Activated T-cell treated with anti-CD3 and anti-CD28 coated beads, Interleukin-2, amount 50 U/mL, for 4 hours (primary cell): ENCODE measurements at places on chromosomes 1 and 21.

- DNase-seq = peak; percentile 22
Measured at GRCh38 chr1:207997486-207998268, 86.8 kb upstream of the CD34 start.

- DNase-seq = no peak
Measured at GRCh38 chr21:9838738-9839642, 682.4 kb upstream of the TPTE start.

DNA sequence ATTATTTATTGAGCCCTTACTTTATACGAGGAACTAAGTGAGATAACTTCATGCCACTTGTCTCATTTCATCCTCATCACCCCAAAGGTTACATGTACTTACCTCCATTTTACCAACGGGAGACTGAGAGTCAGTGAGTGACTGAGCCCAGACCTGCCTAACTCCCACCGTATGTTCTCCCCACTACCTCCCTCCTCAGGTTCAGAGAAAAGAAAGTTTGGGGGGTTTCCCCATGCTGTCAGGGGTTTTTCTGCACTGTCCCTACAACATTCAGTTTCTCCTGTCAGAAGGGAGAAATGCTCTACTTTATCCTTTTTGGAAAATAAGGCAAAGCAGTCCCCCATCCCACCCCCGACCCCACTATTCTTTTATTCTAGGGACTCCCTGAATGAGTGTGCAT is 32.9 kb downstream of the FAM78B start:
- no peak for DNase-seq

- no peak for DNase-seq
Measured at GRCh38 chr1:245493029-245493428, 338.2 kb downstream of the KIF26B start.

DNA sequence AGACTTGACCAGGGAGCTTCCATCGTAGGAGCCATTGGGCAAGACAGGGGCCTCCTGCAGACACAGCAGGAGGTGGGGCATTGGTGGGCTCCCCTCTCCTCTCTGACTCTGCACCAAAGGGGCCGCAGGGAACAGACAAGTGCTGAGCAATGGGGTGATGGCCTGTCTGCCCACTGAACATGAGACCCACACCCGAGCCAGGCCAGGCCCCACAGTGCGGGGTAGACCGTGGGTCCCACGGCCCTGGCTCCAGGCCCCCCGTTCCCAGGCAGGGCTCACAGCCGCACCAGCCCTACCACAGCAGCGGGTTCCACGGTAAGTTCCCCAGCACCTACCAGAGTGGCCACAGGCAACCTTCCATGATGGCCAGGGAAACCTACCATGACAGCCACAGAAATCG is 45.9 kb downstream of the CHD5 start:
- DNase-seq = no peak

GRCh38 chr1:14875524-14876509 is 277.3 kb downstream of the KAZN start:
- DNase-seq = no peak

DNA sequence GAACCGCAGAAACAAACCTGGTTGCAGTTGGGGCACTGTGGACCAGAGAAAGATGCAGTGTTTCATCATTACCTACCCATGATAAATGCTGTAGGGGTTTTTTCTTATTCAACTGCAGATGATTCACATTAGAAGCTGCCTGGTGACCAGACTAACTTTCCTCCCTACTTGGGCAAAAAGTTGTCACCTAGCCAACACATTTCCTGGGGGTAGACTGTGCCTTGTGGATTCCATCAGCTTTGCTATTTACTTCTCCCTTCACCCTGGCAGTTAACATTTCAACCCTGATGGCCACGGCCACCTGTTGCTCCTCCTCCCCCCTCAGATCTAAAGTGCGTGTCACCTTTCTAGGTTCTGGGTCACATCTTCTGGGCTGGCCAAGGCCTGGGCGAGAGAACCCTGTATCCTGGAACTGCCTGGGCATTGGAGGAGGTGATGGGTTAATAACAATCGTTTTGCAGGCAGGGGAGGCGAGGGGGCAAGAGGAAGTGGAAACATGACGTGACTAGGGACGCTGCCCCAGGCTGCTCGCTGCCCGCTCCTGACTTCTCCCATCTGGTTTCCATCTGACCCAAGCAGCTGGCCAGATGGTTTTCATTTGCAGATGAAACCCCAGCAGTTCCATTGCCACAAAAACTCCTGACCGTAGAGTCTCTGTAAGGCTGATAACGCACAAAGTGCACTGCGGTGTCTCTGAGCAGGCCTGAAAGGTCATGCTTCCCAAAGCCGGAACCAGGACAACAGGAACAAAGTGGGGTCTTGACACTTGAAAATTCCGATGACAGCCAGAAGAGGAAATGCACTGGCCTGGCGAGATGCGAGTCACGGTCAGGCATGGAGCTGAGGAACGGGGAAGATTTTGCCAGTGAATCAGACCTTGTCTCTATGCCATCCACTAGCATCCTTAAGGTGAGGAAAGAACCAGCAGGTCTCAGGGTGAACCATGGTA is 36.6 kb downstream of the CAPZB start:
- no peak for DNase-seq

- peak; percentile 8 for DNase-seq
Measured at GRCh38 chr1:223628233-223629125, 37.0 kb downstream of the CAPN8 start.

DNA sequence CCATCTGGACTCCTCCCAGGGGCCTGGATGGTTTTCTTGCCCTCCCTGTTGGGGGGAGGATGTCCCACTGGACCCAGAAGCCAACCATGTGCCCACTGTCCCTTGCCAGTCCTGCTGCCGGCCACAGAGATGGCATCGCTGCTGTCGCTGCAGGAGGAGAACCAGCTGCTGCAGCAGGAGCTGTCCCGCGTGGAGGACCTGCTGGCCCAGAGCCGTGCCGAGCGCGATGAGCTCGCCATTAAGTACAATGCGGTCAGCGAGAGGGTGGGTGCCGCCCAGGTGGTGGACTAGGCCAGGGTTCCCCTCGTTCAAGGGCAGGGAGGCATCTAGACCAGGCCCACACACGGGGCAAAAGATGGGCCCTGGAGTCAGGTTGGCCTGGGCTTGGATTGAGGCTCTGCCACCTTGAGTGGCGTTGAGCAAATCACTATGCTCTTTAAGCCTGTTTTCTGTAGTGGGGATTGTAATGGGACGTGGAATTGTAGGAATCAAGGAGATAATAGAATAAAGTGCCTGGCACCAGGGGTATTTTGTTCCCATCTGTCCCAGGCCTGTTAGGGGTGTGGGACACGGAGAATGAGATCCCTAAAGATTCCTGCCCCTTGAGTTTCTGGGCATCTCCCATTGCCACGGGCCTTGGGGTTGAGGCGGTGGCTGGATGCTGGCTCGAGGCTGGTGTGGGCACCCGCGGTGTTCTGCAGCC is 2.6 kb downstream of the CROCC start:
- DNase-seq = no peak

DNA sequence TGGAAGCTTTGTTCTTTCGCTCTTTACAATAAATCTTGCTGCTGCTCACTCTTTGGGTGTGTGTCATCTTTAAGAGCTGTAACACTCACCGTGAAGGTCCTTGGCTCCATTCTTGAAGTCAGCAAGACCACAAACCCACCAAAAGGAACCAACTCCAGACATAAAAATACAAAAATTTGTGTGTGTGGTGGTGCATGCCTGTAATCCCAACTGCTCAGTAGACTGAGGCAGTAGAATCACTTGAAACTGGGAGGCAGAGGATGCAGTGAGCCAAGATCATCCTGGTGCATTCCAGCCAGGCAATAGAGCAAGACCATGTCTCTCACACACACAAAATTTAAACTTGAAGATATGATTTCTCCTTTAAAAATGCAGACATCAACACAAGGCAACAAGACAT is 1431.7 kb upstream of the B3GALT2 start:
- DNase-seq = no peak

DNA sequence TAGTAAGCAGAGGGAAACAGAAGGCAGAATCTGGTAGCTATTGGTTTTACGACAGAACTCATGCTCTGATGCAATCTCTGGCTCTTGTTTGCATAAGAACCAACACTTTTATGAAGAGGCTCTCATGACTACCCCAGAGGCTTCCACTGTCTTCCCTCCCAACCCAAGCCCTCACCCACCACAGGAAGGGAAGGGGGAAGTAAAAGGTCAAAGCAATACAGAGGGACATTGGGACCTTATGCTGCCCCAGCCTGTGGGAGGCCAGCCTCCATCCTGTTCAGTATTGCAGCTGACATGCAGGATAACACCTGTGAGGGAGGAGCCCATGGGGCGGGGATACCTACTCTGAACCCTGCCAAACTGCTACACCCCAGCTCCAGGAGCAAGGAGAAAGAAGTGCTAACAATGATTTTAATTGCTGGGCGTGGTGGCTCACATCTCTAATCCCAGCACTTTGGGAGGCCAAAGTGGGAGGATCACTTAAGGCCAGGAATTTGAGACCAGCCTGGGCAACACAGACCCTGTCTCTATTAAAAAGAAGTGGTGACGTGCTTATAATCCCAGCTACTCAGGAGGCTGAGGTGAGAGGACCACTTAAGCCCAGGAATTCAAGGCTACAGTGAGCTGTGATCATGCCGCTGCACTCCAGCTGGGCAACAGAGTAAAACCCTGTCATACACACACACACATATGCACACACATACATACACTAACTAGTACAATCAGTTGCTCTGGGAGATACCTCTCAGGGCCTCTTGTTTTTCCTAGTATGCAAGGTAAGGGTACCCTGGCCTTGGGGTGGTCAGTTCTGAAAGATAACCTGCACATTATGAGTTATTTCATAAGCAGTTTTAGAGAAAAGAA is 9.5 kb downstream of the MR1 start:
- DNase-seq = no peak

- no peak for DNase-seq
Measured at GRCh38 chr21:35678393-35678792, 381.9 kb downstream of the SETD4 start.

GRCh38 chr1:26540351-26540750 is 10.8 kb downstream of the RPS6KA1 start:
- DNase-seq = no peak

- DNase-seq = no peak
Measured at GRCh38 chr21:45938811-45939520, 42.6 kb upstream of the COL6A1 start.

DNA sequence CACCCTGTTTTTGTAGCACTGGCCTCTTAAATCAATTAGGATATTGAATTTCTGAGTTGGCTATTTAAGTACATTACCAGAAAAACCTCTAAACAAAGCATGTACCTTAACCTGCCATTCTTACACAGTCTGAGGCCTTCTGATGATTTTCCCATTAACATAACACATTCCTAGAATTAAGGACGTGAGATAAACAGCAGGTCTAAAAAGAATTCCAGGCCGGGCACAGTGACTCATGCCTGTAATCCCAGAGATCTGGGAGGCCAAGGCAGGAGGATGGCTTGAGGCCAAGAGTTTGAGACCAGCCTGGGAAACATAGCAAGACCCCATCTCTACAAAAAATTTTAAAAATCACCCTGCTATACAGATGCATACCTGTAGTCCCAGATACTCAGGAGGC is 18.0 kb upstream of the LRRC8D start:
- DNase-seq = no peak

DNA sequence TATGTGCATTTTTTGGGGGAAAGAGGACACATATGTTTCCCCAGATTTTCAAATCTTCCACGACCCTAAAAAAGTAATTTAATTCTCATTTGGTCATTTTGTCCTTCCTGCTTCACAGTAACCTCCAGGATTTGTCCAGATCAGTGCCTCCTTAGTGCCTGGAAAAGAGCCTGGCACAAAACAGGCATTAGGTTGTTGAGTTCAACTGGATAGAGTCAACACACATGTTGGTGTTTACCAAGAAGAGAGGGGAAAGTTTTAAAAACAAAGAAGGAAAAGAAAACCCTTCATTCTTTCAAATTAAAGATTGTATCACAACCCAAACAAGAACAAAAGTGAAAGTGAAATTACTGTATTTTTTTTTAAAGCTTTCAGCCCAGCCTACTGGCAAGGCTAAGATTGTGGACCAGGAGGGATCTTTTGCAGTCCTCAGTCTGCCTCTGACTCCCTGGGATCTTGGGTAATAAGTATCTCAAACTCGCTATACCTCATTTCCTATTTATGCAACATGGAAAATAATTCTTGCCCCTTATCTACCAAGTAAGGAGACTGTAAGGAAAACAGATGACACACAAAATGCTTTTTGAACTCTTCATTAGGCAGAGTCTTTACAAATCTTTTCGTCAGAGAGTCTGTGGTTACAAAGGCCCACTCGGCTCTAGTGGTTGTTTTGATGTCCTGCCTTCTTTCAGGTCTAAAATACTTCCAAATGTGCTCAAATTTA is 57.8 kb downstream of the ZNF281 start:
- DNase-seq = no peak

GRCh38 chr1:63955370-63956145 is 181.7 kb downstream of the ROR1 start:
- DNase-seq = no peak

- DNase-seq = no peak
Measured at GRCh38 chr21:21828130-21828529, 829.9 kb downstream of the NCAM2 start.

GRCh38 chr1:95046359-95046758 is 26.4 kb downstream of the ALG14 start:
- DNase-seq = no peak

GRCh38 chr21:38186661-38187270 is 70.0 kb upstream of the KCNJ15 start:
- no peak for DNase-seq

- DNase-seq = no peak
Measured at GRCh38 chr1:239164451-239165180, 221.8 kb upstream of the CHRM3 start.

GRCh38 chr1:241688940-241689368 is 36.9 kb downstream of the WDR64 start:
- DNase-seq = no peak

GRCh38 chr1:229839800-229840199 is 213.8 kb downstream of the URB2 start:
- no peak for DNase-seq

DNA sequence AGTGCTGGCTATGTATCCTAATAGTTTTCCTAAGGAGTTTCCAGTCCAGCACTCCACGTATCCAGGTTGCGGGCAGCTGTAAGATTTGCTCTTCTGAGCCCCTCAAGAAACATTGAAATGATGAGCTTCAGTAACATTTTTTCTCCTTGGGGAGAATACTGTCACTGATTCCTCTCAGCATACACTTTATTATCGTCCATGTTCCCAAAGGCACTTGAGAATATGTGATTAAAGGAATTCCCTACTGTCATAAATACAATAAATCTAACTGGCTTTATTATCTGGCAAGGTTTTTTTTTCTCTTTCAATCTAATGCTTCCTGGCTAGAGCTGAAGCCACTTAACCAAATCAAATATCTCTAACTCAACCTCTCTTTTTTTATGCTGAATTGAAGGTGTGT is 359.2 kb upstream of the PKN2 start:
- DNase-seq = no peak

- no peak for DNase-seq
Measured at GRCh38 chr1:214192825-214193643, 87.9 kb upstream of the SMYD2 start.
